ENCODE measurements at places on chromosomes 13 and 19. TPM values are rescaled to one million over a fixed set of nuclear protein-coding genes. Genes with fewer than 3 reads are reported as not detected.

Gene ZIC5
- not detected for polyA plus RNA-seq

Gene COL4A1
- not detected for polyA plus RNA-seq

Gene ZNF790
- 6.6 TPM for polyA plus RNA-seq

Gene ZNF549
- polyA plus RNA-seq = 9.0 TPM

Gene ACP7
- not detected for polyA plus RNA-seq

Gene TMEM143
- 8.2 TPM for polyA plus RNA-seq

Gene KASH5
- not detected for polyA plus RNA-seq

Gene KCNN1
- polyA plus RNA-seq = not detected

Gene LILRB3
- 5.8 TPM for polyA plus RNA-seq

Gene RHPN2
- not detected for polyA plus RNA-seq

Gene KLC3
- not detected for polyA plus RNA-seq

Gene CACNG7
- polyA plus RNA-seq = not detected

Gene CEACAM3
- not detected for polyA plus RNA-seq

Gene SPACA4
- polyA plus RNA-seq = not detected

Gene DACH1
- polyA plus RNA-seq = not detected

Gene IRGQ
- polyA plus RNA-seq = 0.37 TPM

Gene CDADC1
- 6.2 TPM for polyA plus RNA-seq

Gene NLRP7
- not detected for polyA plus RNA-seq

Gene SAMD4B
- polyA plus RNA-seq = 20.2 TPM

Gene PPP5C
- 30.8 TPM for polyA plus RNA-seq

Gene TMEM255B
- polyA plus RNA-seq = 0.07 TPM

Gene C1QTNF9
- polyA plus RNA-seq = not detected

Gene APOC1
- not detected for polyA plus RNA-seq

Gene CYP2A6
- not detected for polyA plus RNA-seq

Gene PDX1
- not detected for polyA plus RNA-seq

Gene PSG3
- polyA plus RNA-seq = not detected

Gene EBI3
- not detected for polyA plus RNA-seq

Gene TSKS
- 0.56 TPM for polyA plus RNA-seq

Gene PALM
- not detected for polyA plus RNA-seq

Gene LILRA1
- polyA plus RNA-seq = not detected

Gene CLIP3
- polyA plus RNA-seq = 0.37 TPM

Gene ZNF530
- polyA plus RNA-seq = 9.8 TPM

Gene PCCA
- polyA plus RNA-seq = 6.2 TPM

Gene ZNF625
- 0.52 TPM for polyA plus RNA-seq

Gene GPR18
- polyA plus RNA-seq = 29.5 TPM

Gene CEACAM20
- polyA plus RNA-seq = not detected

Gene CLC
- 0.93 TPM for polyA plus RNA-seq

Gene GYS1
- polyA plus RNA-seq = 31.4 TPM

Gene CGB3
- not detected for polyA plus RNA-seq

Gene SCN1B
- polyA plus RNA-seq = not detected

Gene CD37
- polyA plus RNA-seq = 192 TPM

Measured in CD4-positive, alpha-beta memory T cell (primary cell).